NCI-H526 (cell line): ENCODE measurements at places on chromosomes 3 and 15.

- DNase-seq, result no peak
Observed at GRCh38 chr3:256501-256900, 59.9 kb downstream of the CHL1 start.

- DNase-seq, result no peak
Observed at GRCh38 chr3:128935922-128936321, 56.5 kb downstream of the ACAD9 start.

DNA sequence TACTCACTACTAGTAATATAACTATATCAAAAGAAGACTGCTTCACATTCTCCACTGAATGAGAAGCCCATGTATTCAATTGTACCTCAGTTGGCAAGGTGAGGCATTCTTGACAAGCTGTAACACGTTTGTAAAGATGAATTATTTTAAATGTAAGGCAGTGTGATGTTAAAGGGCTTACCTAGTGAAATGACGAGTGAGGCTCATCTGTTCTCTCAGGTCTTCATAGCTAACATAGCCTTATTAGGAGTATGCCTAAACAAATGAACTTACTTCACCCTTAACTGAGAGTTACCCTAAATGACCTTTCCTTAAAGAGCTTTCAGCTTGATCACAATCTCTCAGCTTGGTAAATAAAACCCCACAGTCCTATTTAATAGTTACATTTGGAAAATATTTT is 127.3 kb downstream of the FEZF2 start:
- peak; percentile 56 for DNase-seq

DNA sequence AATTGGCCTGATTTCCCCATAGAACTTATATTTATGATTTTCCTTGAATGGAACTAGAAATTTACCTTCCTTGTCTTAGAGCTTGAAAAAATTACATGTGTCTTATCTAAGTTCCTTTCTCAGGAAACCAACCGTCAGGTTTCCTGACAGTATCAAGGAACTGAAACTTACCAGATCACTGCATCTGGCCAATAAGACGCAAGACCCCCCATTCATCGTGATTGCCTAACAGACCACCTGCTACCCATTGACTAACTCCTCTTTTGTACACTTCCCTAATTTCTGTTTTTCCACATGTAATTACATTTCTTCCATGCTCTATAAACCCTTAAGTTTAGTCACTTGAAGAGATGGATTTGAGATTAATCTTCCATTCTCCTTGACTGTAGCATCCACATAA is 517.2 kb upstream of the CBLB start:
- no peak for DNase-seq

- DNase-seq, result no peak
Observed at GRCh38 chr3:39133093-39133490, 20.3 kb downstream of the CSRNP1 start.

DNA sequence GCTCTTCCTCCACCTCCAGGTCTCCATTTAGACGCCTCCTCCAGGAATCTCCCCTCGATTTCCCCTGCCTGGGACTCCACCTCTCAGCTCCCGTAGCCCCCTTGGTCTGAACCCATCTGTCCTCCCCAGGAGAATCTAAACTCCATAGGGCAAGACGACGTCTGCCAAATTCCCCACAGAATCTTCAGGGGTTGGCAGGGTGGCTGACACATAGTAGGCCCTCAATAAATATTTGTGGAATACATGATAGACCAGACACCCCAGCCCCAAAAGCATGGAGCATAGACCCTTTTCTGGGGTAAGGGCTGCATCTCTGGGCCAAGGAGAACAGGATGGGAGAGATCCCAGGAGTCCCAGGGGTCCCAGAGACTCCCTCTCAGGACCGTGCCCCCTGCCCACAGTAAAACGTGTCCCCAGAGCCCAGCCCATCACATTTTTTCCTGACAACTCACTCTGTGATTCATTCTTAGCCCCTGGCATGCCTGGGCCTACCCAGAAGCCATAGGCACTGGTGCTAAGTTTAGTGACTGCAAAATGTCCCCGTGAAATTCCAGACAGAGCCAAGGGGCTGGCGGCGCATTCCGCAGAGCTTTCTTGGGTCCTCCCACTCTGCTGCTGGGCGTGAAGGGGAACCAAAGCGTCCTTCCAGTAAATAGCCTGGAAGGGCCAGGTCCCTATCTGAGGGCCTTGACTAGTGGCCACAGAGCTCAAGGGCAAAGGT is 78.0 kb upstream of the SLC6A6 start:
- no peak for DNase-seq

DNA sequence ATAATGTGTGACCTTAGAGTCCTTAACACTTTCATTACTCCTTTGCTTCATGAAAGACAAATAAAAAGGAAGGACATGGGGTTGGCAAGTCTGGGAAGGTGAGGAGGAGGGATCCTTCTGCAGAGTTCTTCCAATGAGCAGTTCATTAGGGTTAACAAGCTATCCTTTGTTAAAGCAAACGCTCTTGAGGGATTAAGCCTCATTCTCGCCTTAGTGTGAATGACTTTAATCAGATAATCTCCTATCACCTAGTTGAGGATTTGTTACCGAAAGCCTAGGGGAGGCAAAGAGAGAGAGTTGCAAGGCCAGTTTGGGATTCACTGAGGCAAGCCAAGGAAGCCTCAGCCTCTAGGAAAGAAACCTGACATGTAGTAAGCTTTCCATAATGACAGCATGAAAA is 7.4 kb upstream of the MBNL1 start:
- DNase-seq, result no peak

DNA sequence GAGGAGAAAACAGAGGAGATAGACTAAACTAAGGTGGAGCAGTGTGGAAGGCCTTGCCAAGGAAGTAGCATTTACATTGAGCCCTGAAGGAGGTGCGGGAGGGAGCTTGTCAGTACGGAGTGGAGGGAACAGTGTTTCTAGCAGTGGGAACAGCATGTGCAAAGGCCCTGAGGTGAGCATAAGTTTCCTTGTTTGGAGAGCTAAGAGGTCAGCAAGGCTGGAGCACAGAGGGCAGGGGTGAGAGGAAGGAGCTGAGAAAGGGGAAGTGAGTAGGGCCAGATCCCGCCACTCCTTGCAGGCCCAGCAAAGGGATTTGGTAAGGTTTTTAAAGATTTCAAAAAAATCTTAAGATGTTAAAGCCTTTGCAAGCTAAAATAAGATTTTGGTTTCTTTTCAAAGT is 70.1 kb downstream of the HMCES start:
- no peak for DNase-seq

GRCh38 chr15:80186066-80186465 is 33.3 kb downstream of the FAH start:
- no peak for DNase-seq

DNA sequence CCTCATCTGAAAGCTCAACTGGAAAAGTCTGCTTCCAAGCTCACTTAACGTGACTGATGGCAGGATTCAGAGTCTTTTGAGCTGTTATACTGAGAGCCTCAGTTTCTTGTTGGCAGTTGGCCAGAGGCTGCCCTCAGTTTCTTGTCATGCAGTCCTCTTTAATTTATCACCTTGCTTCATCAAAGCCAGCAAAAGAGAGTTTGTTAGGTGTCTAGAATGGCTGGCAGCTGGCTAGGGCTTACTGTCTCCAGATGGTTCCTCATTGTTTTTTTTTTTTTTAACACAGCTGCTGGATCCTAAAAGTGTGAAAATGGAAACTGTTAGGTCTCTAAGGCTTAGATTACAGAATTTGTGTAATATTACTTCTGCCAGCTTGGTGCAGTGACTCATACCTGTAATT is 310.6 kb downstream of the PDCD6IP start:
- DNase-seq, result no peak

- DNase-seq, result no peak
Observed at GRCh38 chr15:28967066-28967465, 81.3 kb downstream of the APBA2 start.

DNA sequence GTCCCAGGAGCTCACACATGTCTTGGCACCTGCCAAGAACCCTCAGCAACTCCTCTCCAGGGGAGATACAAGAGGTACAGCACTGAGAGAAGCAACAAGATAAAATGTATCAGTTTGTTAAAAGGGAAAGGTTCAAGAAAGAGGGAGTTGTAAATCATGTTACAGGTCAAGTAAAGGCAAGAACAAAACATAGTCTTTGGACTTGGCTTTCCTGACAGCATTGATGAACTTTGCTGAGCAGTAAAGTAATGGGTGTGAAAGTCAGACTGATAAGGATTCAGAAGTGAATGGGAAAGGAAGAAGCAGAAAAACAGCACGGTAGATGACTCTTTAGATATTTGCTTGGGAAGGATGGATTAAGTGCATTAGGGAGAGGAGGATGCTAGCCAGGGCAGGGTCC is 27.1 kb downstream of the MBNL1 start:
- no peak for DNase-seq

DNA sequence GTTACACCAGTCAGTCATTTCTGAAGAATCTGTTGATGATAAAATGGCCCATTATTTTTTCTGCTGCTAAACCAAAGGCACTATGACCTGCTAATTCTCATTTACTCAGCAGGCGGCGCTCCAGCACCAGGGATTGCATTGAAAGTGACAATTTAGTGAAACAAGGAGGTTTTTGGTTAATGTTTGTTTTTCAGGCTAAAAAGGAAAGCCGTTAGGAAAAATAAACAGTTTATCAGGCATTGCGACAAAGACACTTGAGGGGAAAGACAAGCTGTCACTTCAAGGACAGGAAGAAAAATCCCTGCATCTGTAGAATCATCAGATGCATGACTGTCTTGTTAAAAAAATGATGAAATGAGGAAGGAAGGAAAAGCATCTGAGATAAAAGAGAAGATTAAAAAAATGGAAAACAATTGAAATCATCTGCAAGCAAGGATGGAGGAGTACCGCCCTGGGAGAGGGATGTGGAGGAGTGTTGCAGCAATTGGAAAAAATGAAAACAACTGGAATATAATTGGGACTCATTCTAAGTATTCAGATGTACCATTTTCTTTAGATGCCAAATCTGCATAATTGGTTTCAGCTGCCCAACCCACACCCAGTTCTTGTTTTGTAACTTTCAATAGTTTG is 54.0 kb downstream of the NR1D2 start:
- DNase-seq, result peak; percentile 36

- DNase-seq, result no peak
Observed at GRCh38 chr3:149114458-149114857, 15.0 kb upstream of the HPS3 start.

DNA sequence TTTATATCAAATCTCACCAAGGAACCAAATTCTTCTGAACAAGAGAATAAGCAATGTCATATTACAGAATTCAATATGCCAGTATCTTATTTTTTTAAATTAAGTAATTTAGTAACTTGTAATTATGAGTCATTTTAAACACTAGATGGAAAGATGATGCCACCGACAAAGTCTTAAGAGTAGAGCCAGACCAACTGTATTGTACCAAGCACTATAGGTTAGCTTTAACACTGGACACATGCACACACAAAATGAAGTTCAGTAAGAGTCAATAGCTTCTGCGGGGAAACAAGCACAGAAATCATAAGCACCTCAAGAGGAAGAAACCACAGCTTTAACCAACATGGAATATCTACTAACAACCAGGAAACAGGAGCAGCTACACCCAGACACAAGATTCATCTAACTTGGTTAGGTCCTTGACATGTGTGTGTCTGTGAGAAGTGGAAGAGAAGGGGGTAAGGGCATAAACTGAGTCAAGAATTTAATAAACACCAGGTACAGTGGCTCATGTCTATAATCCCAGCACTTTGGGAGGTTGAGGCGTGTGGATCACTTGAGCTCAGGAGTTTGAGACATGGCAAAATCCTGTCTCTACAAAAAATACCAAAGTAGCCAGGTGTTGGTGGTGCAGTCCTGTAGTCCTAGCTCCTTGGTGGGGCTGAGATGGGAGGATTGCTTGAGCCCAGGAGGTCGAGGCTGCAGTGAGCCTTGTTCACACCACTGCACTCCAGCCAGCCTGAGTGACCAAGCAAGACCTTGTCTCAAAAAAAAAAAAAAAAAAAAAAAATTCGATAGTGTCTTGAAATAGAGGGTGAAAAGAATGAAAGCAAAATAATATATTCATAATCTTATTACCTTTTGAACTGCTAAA is 28.9 kb downstream of the DENND4A start:
- DNase-seq, result no peak

GRCh38 chr3:183825456-183826161 is at the start of gene MAP6D1:
Gene MAP6D1 (minus strand): TSS chr3:183825577. CDS start chr3:183825547, 30 bp downstream.
- DNase-seq, result peak; percentile 82

- DNase-seq, result no peak
Observed at GRCh38 chr3:170469151-170470062, 50.7 kb downstream of the CLDN11 start.

DNA sequence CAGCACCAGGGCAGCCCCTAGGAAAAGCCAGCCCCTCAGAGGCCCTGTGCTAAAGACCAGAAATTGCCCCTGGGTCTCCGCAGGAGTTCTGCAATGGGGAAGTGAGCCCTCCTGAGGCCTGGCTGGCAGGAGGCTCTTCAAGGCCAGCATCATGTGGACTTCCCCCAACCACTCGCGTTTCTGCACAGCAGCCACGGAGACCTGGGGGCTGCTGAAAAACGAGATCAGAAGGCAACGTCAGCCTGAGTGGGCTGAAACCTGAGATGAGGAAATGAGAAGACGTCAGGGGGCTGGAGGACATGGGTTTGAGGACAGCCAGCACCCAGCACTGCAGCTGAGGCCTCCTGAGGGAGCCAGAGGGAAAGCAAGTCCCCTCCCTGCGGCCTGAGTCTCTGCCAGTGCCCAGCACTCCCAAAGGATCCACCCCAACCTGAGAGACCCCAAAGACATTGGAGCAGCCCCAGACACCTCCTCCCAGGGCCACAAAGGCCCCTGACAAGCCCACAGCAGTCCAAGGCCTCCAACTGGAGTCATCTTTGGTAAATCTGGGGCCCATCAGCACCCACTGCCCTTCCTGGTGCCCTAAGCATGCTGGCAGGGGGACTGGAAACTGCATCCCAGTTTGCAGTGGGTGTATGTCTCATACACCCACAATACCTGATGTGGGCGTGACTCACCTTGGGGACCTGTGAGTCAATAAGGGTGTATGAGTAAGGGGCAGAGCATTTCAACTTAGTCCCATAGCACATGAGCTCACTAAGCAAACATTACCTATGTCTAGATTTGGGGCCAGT is 29.2 kb upstream of the CYP11A1 start:
- DNase-seq, result no peak
